KG1 (cell line): ENCODE measurements at places on chromosomes 5 and 9.

- no peak for DNase-seq
Measured at GRCh38 chr5:175682664-175683063, 24.8 kb downstream of the HRH2 start.

DNA sequence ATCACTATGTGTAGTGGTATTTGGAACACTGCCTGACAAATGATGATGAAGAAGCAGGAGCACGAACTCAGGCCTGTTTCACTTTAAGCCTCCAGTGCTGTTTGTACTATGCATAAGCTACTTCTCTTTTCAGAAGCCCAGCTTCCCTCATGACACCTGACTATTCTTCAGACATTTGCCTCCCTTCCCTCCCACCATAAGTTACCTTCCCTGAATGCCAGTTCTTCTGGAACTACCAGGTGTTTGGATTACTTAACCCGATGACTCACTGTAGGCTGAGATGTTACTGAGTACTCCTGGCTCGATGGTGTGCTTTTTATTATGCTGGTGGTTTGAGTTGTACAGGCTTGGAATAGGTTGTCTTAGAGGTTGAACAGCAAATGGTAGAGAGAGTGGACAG lies 180.0 kb downstream of the SPATA31D1 start:
- DNase-seq, result no peak

DNA sequence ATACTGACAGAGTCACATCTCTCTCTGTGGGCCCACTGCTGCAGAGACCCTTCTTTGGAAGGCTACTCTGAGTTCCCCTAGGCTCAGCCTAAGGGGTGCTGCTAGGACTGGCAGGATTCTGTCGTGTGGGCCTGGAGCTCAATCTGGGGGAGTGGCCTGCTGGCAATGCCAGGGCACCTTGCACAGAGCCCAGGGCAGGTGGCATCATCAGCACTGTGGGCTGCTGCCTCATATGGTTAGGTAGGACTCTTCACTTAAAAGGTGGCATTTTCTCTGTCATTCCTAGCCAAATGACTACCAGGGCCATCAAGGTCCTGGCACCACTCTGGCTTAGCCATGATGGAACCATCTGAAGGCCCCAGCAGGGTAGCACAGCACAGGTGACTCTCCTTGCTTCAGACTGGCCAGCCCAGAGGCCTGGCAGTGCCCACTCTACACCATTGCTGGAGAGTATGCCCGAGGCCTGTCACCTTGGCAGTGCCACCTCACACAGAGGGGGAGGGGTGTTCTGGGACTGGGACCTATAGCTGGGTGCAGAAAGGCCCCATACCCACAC lies 21.9 kb downstream of the PITX1 start:
- DNase-seq, result no peak

GRCh38 chr5:37667846-37668245 lies 172.0 kb downstream of the GDNF start:
- no peak for DNase-seq

GRCh38 chr5:13325765-13326164 lies 618.7 kb downstream of the DNAH5 start:
- no peak for DNase-seq

- no peak for DNase-seq
Measured at GRCh38 chr9:35962126-35962906, 4.4 kb upstream of the OR2S2 start.

DNA sequence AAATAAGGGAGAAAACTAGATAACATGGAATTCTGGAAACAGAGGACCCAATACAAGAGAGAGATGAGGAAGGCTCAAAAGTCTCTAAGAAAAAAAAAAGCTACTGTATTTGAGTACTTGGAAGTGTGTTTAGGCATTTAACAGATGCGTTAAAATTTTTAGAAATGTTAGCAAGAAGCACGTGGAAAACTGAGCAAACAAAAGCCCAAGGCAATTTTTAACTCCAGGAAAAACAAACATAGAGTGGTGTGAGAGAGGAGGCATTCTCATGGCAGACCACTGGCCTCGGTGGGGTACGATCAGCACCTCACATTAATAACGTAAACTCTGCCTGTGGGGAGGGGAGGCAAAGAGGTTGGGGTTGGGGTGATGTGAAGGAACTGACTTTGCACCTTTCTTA lies 321.4 kb downstream of the GADD45G start:
- no peak for DNase-seq

DNA sequence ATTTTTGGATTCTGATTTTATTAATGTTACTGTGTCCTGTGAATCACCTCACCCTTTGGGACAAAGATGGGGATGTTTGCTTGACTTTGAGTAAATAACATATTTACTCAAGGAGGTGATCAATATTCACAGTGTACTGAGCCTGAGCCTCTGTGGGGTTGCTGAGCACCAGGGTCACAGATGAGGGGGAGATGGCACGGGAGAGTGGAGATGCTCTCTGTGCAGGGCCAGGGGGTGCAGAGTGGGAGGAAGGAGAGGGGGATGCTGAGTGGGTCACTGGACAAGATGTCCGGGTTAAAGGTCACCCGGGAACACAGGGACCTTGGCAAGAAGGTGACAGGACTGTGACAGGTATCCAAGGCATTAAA lies 4.0 kb downstream of the SQSTM1 start:
- DNase-seq, result no peak

DNA sequence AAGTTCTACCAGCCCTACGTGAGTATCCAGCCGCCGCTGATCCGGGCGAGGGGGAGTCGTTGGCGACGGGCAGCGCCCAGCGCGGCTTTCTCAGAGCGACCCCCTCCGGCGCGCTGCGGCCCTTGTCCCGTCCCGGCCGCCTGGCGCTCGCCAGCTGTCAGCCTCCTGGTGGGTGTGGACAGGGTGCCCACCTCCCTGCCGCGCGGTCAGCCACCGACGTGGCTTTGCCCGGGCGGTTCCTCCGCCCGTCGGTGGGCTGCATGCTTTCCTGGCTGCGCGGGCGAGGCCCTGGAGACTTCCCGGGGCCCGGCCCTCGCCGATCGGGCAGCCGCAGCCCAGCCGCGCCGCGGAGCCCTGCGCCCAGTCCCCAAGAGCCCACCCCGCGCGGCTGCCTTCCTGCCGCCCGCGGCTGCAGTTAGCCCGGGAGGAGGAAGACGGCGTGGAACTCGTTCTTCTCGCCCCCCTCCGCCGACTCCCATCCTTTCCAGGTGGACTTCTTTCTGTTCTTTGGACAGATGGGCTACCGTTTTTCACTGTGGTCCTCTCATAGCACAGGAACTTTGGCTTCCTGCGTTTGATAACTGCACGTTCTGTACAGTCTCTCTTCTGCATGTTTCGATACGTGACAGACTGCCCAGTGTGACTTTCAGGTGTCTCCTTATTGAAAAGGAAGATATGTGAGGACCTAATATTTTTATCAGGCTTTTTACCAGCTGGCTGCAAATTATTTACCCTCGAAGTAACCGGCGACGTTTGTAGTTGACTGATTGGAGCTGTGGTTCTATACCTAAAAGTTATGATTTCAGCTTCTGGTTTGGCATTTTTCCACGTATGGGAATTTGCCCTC lies 577 bp downstream of the AP3S1 start:
- DNase-seq, result no peak

DNA sequence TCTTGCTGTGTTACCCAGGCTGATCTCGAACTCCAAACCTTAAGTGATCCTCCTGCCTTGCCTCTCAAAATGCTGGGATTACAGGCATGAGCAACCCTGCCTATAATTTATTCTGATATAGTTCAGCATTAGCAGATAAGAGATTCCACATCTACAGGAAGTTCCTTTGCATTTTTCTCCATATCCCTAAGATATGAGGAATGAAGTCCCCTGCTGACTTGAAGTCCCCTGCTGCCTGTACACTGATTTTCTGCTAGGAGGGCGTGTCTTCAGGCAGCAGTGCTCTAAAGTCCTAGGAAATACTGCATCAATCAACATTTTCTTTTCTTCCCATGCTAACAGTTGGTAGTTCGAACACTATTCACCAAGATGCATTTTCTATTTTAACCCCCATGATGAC lies 105.8 kb downstream of the ARHGAP26 start:
- DNase-seq, result no peak

DNA sequence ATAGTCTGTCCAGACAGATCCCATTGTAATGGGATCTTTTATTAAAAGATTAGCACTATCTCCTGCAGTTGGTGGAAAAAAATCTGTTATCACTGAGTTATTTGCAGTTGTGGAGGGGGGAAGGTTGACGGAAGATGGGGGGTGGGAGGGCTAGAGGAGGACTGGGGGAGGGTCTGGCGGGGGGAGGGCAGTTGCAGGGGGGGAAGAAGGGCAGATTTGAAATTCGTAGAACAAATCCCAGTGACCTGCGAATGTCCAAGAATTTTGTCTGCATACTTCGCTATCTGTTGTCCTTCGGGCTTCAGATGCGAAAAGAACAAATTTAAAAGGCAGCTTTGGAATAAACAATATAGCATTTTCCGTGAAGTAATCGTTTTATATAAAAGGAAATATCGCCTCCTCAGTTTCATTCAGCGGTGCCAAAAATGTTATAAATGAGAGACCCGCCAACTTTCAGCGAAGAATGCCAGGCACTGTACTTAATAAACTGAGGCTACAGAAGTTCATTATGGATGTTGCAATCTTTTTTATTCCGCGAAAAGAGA lies 1.3 kb upstream of the FST start:
- DNase-seq, result peak; percentile 5

DNA sequence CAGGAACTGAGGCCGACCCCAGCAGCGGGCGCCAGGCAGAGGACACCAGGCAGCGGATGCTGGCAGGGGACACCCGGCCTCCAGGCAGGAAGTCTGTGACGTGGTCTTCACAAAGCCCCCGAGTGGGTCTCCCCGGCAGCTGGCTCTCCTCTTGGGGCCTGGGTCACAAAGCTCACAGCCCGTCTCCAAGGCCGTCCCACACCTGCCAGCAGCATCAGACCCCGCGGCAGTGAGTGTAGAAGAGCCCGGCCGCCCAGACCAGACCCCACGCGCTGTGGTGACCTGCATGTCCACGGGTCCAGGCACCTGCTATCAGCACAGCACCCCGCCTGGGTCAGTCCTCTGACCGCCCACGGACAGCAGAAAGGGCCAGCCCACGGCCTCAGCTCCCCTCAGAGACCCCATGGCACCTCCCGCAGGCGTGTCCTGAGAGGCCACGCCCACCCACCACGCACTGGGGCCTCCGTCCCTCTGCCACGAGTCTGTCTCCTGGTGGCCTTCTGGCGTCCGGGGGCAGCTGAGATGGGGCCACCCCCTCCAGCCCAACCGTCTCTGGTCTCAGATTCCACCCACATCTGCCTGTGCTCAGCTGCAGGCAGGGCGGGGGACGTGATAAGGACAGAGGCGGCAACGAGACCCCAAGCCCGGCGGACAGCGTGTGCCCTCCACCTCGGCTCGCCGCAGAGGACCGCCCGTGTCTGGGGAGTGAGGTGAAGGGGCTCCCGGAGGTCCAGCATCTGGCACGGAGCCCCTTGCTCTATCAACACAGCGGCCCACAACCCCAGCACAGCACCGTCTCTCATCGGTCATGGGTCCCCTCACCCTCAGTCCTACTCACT lies 34.2 kb downstream of the EXD3 start:
- no peak for DNase-seq

GRCh38 chr9:16868701-16869100 lies 1.8 kb downstream of the BNC2 start:
- DNase-seq, result no peak

DNA sequence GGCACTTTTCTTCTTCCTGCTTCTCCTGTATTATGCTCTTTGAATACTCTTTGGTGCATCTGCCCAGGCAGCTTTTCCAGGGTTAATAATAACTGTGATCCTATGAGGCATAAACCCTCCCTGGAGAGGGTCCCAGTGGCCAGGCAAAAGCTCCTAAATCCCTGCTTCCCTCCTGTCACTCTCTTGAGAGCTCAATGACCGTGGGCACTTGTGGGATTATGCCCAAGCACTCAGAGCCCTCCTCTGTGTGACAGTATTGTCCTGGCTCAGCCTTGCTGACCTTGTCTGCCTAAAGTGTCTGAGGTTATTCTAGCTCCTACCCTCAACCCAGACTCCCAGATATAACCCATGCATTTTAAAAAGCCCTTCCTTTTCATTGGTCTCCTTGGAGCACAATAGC lies 51.9 kb downstream of the GALNT10 start:
- DNase-seq, result no peak

DNA sequence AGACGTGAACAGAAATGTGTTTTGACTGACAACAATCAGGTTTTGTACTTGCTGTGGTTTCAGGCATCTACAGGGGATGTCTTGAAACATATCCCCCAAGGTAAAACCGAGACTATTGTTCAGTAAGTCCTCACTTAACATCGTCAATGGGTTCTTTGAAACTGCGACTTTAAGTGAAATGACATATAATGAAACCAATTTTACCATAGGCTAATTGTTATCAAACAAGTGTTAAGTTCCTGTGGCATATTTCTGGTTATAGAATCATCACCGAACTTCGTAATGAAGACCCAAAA lies 16.4 kb upstream of the OMD start:
- DNase-seq, result no peak

GRCh38 chr9:126275386-126276001 lies 51.1 kb upstream of the MVB12B start:
- DNase-seq, result no peak

- no peak for DNase-seq
Measured at GRCh38 chr9:116985596-116985995, 298.5 kb downstream of the TRIM32 start.

DNA sequence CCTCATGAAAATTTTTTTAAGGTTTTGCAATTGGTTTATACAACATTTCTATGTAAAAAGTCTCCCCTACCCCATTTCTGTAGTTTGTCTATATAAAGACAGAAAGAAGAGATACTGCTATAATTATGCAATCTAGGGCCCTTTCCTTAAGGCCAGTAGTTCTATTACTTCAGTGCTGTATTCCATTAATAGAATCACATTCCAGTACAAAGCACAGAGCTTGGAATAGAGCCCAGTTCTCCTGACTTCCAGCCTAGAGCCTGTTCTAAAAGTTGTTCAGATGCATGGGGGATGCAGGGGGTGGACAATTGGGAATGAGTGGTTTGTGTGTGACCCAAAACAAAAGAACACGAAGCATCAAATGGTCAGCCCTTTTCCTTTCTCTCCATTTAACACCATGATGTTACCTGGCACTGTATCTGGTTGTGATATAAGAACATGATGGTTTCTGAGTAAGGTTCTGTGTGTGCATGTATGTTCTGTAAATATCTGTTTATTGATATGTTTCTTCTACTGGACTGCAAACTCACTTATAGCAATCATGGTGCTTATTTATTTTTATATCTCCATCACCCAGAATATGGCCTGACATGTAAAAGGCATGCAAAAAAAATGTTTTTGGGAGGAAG lies 8.2 kb upstream of the GRAMD2B start:
- no peak for DNase-seq

DNA sequence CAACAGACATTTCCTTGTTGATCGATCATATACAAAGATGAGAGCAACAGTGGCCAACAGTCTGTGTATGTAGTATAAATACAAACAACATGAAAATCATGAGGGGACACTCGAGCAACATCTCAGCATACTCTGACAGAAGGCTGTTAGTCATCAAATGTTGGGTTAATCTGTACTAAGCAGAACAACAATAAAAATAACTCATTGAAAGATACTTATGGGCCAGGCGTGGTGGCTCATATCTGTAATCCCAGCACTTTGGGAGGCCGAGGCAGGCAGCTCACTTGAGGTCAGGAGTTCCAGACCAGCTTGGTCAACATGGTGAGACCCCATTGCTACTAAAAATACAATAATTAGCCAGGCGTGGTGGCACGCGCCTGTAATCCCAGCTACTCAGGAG lies 67.3 kb downstream of the SCAI start:
- DNase-seq, result no peak

- no peak for DNase-seq
Measured at GRCh38 chr5:133149345-133149744, 97.5 kb downstream of the HSPA4 start.
